ENCODE measurements at places on chromosomes 12 and 14.

GRCh38 chr14:26702721-26703230, 104.9 kb upstream of the NOVA1 start:
- DNase-seq, result no peak

DNA sequence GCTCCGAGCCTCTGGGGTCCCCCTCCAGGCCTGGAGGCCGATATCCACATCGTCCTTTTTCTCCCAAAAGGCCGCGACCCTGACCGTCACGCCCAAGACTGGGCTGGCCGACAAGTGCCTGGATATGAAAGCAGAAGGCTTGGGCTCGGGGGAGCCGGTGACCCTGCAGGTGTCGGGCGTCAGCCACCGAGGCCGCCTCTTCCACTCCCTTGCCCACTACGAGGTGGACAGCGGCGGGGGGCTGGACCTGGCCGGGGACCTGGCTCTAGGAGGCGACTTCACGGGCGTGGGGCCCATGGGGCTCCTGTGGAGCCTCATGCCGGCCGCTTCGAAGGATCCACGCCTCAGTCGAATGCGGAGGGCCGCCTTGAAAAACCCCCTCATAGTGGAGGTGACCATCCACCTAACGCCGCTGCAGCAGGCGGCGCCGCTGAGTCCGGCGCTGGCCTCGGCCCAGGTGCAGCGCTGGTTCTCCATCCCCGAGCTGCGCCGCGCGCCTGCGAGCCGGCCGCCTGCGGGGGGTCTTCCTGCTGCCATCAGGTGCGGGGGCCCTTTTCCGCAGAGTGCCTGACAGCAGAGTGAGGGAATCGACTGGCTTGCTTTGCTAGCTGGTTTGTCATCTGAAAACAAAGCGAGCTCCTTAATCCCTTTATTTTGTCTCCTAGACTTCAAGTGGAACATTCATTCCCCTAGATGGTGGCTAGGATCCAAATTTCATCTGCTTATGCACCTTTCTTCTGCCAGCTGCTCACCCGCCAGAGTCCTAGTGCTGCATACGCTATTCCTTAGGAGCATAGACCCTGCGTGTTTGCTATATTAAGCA, 10.6 kb upstream of the DNAL1 start:
- no peak for DNase-seq

DNA sequence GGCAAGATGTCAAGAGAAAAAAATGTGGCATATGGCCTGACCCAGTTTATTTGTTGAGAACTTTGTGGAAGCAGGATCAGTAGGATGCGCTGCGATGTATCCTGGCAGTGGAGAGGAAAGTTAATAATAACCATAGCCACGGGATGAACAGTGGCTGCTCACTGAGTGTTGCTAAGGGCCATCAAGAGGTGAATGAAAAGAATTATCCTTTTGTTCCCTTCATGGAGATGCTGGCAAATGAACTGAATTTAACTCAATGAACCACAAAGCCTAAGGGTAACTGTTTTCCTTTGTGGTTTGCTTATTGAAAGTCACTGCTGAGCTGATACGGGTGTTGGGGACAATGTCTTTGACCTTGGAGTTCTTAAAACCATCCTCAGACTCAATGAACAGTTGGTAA, 476.5 kb downstream of the APAF1 start:
- no peak for DNase-seq

- DNase-seq, result no peak
These were observed 77.1 kb downstream of the PRKAB1 start for GRCh38 chr12:119744900-119745606.

- DNase-seq, result no peak
These were observed 268.2 kb upstream of the GRIP1 start for GRCh38 chr12:66947119-66947518.

DNA sequence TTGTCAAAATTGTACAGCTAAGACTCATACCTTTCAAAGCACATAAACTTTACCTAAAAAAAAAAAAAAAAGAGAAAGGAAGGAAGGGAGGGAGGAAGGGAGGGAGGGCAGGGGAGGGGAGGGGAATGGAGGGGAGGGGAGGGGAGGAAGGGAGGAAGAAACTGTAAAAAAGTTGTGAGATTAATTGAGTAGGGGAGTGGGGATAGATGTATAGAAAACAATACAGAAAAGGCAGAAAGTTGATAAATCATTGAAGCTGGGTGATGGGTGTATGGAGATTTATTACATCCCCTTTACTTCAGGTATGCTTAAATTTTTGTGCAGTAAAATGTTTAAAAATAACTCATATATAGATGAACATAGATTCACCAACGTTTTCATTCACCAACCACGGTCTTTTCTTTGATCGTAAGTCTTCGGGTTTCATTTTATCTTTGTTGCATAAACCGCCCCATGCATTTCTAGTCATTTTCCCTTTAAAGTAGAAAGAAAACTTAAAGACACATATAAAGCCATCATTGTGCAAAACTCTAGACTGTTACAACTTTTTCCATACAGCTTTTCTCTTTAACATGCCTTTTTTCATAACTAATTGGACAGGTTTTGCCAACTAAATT, 191.2 kb upstream of the KRR1 start:
- DNase-seq, result no peak

GRCh38 chr14:31336646-31337045, 83.7 kb downstream of the HEATR5A start:
- no peak for DNase-seq

DNA sequence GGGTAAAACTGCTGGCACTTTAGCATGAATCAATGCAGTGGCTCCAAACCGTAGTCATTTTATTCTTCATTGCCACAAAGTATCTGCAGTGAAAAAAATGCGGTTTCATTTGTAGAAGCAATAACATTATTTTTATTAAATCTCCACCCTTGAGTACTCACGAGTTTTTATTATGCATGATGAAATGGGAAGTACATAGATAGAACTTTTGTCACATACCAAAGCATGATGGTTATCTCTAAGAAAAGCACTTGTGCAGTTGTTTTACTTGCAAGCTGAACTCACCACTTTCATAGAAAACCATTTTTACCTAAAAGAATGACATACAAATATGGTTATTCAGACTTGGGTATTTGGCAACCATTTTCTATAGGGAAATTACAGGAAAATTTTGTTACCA, 90.3 kb downstream of the PELI2 start:
- DNase-seq, result no peak
